ENCODE measurements at places on chromosomes 5 and 9. TPM values are rescaled to one million over a fixed set of nuclear protein-coding genes. Genes with fewer than 3 reads are reported as not detected.

SLC38A9 gene
- polyA plus RNA-seq, result 18.8 TPM

ANKDD1B gene
- polyA plus RNA-seq, result 1.5 TPM

MEIKIN gene
- not detected for polyA plus RNA-seq

LCN9 gene
- polyA plus RNA-seq, result not detected

IFT74 gene
- not detected for polyA plus RNA-seq

GFPT2 gene
- 9.3 TPM for polyA plus RNA-seq

LHX2 gene
- polyA plus RNA-seq, result 2.7 TPM

LHX3 gene
- not detected for polyA plus RNA-seq

ATP6V0E1 gene
- 108 TPM for polyA plus RNA-seq

SLU7 gene
- polyA plus RNA-seq, result 54.1 TPM

CEP72 gene
- polyA plus RNA-seq, result 4.6 TPM

C6 gene
- 0.67 TPM for polyA plus RNA-seq

SPATA31A5 gene
- not detected for polyA plus RNA-seq

FOXI1 gene
- not detected for polyA plus RNA-seq

PDZD2 gene
- 20.4 TPM for polyA plus RNA-seq

SHISAL2B gene
- polyA plus RNA-seq, result 0.43 TPM

CCNB1 gene
- 62.5 TPM for polyA plus RNA-seq

AGGF1 gene
- 19.7 TPM for polyA plus RNA-seq

CAMK2A gene
- polyA plus RNA-seq, result 88.4 TPM

SLC6A18 gene
- not detected for polyA plus RNA-seq

ACSL6 gene
- polyA plus RNA-seq, result 0.71 TPM

DMGDH gene
- polyA plus RNA-seq, result 3.0 TPM

STARD4 gene
- not detected for polyA plus RNA-seq

LRRTM2 gene
- polyA plus RNA-seq, result not detected

EFNA5 gene
- 6.3 TPM for polyA plus RNA-seq

SLC45A2 gene
- 0.17 TPM for polyA plus RNA-seq

TEX48 gene
- polyA plus RNA-seq, result not detected

PRR16 gene
- polyA plus RNA-seq, result 11.8 TPM

PDE6A gene
- not detected for polyA plus RNA-seq

NR5A1 gene
- polyA plus RNA-seq, result not detected

Measured in muscle of arm (tissue), 14 donors.